ENCODE measurements at places on chromosomes 6 and 20.

- DNase-seq, result no peak
Observed at GRCh38 chr20:49476016-49476355, 6.5 kb downstream of the KCNB1 start.

GRCh38 chr6:16236631-16237199, 1.7 kb upstream of the GMPR start:
- DNase-seq, result no peak

- DNase-seq, result no peak
Observed at GRCh38 chr6:43698584-43699349, 11.2 kb upstream of the MRPS18A start.

- no peak for DNase-seq
Observed at GRCh38 chr6:134060491-134061106, 8.2 kb upstream of the SLC2A12 start.

DNA sequence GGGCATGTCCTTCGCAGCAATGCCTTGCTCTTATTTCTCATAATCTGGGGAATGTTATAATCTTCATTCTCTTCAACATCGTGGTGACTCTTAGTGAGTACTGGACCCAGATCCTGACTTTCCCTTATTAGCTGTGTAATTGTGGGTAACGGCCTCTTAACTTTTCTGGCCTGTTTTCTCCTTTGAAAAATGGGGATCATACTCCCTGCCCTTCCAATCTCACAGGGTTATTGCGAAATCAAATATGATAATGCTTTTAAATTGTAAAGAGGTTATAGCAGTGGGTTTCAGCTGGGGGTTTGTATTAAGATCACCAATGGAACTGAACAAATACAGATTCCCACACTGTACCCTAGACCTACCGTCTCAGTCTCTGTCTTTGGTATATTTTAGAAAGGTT, 77.1 kb downstream of the CTNNBL1 start:
- DNase-seq, result no peak

DNA sequence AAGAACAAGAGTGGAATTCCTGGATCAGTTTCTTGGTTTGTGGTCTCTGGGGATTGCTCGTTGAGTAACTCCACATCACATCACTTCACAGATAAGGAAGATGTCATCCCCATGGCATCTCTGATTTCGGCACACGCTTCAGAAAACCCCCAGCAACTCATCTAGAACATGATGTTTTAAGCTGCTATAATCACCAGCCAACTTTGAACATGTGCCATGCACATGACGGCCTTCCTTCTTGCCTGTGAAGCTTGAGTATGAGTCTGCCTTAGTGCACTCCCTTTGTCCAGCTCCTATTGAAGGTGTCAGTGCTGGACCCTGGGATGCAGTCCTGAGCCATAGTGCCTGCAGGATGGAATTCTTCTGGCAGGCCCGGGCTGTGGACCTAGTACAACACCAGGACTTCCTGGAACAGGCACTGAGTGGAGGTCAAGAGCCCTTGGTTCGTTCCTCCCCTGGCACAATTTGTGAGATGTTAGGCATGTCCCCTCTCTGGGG, 231.5 kb upstream of the SUPT3H start:
- DNase-seq, result no peak

GRCh38 chr20:58579819-58580473, 64.7 kb upstream of the APCDD1L start:
- DNase-seq, result no peak
